ENCODE measurements at places on chromosomes 2 and 18. TPM values are rescaled to one million over a fixed set of nuclear protein-coding genes. Genes with fewer than 3 reads are reported as not detected.

GRCh38 chr18:68467957-68468356 lies 247.0 kb downstream of the TMX3 start:
- no peak for DNase-seq

The NCKAP5 gene
- polyA plus RNA-seq, result 15.9 TPM

DNA sequence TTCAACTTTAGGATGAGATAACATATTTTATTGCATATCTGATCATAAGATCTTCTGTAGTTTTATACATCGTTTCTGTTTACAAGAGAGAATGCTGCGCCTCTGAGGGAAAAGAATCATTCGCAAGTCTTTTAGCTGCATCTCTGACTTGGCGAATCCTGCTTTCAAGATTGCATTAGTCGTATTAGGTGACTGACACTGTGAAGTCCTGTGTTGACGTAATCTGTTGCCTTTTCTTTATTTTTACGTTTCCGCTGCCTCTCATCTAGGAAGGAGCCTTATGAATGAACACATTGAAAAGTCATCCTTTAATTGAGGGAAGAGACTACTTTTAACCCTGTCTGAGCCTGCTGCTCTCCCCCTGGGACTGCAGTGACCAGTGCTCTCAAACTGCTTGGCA lies 101.5 kb downstream of the LDLRAD4 start:
- no peak for DNase-seq

DNA sequence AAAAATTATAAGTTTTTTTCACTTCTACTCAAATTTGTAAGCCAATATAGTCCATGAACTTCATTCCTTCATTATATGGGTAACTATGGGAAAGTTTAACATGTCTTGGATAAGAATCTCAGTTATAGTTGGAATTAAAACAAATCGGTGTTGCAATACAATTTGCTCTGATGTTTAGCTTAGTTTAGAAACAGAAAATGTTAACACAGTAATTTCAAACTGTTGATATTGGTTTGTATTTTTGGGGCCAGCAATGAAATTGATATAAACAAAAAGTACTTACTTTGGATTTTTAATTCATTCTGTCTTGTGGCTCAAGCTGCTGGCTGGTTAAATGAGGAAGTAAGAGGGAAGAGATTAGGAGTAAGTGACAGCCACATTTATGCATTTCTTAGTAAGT lies 368.5 kb upstream of the NT5C1B start:
- DNase-seq, result peak; percentile 40

- no peak for DNase-seq
These were observed 1.1 kb upstream of the ERMN start for GRCh38 chr2:157326698-157327097.
